ENCODE measurements at places on chromosomes 2 and 18. TPM values are rescaled to one million over a fixed set of nuclear protein-coding genes. Genes with fewer than 3 reads are reported as not detected.
A peak's percentile ranks its signal among the peaks of the same experiment; 100 is the strongest.

DNA sequence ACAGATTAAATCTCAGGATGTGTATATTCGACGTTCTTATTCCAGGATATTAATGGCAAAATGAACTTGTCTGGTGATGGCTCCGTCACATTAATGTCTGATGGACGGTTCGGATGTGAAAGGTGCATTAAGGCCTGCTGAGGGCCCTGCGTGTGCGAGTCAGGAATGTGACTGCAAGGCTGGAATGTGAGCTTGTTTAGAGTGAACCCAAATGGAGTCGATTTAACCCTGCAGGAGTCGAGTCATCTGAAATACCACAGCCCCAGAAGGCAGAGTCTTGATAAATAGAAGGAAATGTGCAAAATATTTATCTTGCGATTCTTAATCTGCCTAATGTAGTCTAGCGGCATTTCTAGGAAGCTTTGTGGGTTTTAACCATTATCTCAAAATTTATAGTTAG, 44.3 kb downstream of the RDH14 start:
- no peaks in the 10 kb centered on the region for H3K36me3 ChIP-seq
- no peak overlapping the region for H3K27ac ChIP-seq
- DNase-seq, result no peak
- H3K4me3 ChIP-seq, result no peak overlapping the region

DNA sequence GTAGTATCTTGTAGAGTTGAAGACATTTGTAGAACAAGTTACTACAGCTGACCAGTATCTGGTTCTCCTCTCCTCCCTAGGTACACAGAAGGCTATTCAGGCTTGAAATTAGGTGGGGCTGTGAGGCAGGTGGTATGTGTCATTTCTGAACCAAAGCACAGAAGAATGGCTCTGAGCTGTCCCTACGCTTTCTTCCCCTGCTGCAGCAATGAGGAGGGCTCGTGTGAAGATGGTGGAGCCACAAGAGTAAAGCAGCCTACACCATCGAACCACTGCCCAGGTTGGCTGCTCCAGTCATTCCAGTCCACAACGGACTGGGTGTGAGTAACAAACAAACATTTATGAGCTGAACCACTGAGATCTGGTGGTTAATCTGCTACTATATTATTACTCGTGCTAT, 148.9 kb downstream of the DTNB start:
- no peak overlapping the region for H3K4me3 ChIP-seq
- H3K27ac ChIP-seq, result no peak overlapping the region
- no peak for DNase-seq
- no peaks in the 10 kb centered on the region for H3K36me3 ChIP-seq
- peaks cover 10% of the 10 kb centered on the region for H3K4me1 ChIP-seq

DNA sequence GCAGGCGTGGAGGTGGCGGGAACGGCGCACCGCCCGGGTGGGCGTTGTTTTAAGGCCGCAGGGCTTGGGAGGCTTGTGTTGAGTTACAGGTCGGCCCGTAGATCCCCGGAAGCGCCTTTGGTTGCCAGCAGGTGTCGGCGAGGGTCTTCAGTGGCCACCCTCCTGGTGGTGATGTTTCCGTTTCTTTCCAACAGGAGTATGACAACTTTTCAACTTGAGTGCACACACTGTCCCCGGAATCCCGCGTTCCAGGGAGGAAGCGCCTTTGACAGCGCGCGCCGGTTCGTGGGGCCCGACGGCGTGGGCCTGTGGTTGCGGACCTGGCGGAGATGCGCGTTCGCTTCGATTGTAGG, 1.0 kb upstream of the HDAC4 start:
- peak overlapping the region; percentile 99 for H3K27ac ChIP-seq
- peak overlapping the region; percentile 92 for H3K4me3 ChIP-seq
- peaks cover 5% of the 10 kb centered on the region for H3K36me3 ChIP-seq
- DNase-seq, result peak; percentile 67
- peaks cover 42% of the 10 kb centered on the region for H3K4me1 ChIP-seq

- H3K27me3 ChIP-seq, result no peaks in the 10 kb centered on the region
- peaks cover 40% of the 10 kb centered on the region for H3K4me1 ChIP-seq
- H3K4me3 ChIP-seq, result no peak overlapping the region
- no peak for DNase-seq
Observed at GRCh38 chr18:9188359-9189231, 52.0 kb downstream of the ANKRD12 start.

- H3K27ac ChIP-seq, result no peak overlapping the region
- no peak for DNase-seq
- no peaks in the 10 kb centered on the region for H3K4me1 ChIP-seq
- H3K36me3 ChIP-seq, result no peaks in the 10 kb centered on the region
- no peak overlapping the region for H3K4me3 ChIP-seq
- H3K27me3 ChIP-seq, result peaks cover 22% of the 10 kb centered on the region
Observed at GRCh38 chr2:172299741-172300140, 127.6 kb upstream of the ITGA6 start.

DNA sequence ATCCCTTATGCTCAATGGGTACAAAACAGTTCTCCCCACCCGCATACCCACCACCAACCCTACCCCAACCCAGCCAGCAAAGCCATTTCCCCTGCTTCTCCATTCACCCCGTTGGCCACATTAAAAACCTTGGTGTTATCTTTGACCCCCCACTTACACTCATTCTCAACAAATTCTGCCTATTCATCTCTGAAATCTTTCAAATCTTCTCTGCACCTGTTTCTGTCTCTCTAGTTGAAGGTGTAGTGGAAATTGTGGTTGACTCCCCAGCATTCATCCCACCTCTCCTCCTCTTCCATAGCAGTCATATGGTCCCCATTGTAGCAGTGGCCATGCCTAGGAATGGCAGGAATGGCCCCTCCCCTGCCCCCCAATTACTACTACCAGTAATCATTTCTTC, 20.5 kb upstream of the TET3 start:
- H3K36me3 ChIP-seq, result peaks cover 11% of the 10 kb centered on the region
- H3K27me3 ChIP-seq, result no peaks in the 10 kb centered on the region
- peak overlapping the region; percentile 48 for H3K27ac ChIP-seq
- peaks cover 49% of the 10 kb centered on the region for H3K4me1 ChIP-seq

DNA sequence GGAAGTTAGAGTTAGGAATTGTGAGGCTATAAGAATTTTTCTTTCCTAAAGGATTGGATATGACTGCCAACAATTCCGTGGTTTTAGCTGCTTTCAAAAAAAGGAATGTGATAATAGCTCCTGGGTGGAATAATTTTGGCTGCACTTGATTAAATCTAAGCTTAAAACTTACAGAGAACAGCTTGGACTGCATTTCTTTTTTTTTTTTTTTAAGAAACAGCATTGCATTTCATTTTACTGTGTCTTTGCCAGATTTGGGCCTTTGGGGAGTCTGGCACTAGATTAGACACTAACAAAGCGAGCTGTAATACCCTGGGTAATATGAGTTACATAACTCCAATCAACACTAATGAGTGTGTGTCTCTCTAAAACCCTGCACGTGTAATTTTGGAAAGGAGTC, 37.8 kb upstream of the ZNF397 start:
- H3K4me3 ChIP-seq, result no peak overlapping the region
- no peak for DNase-seq
- no peak overlapping the region for H3K27ac ChIP-seq
- H3K4me1 ChIP-seq, result no peaks in the 10 kb centered on the region

DNA sequence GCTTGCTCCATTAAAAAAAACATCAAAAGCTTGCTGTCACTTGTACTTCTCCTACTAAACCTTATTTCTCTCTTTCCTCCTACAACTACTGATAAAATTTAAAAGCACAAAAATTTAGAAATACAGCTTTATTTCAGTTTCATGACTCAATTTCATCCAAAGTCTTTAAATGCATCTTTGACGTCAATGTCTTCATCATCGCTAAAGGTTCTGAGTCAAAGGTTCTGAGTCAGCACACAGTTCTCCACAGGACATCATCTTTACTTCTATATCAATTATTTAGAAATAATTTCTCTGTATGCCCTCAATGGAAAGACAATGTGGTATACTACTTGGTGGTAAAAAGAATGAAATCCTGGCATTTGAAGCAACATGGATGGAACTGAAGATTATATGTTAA, 163.9 kb upstream of the DNMT3A start:
- no peaks in the 10 kb centered on the region for H3K4me1 ChIP-seq
- H3K27ac ChIP-seq, result no peak overlapping the region
- peak overlapping the region; percentile 19 for H3K4me3 ChIP-seq
- DNase-seq, result no peak
- no peaks in the 10 kb centered on the region for H3K36me3 ChIP-seq

- H3K36me3 ChIP-seq, result no peaks in the 10 kb centered on the region
- no peak overlapping the region for H3K27ac ChIP-seq
- no peak overlapping the region for H3K4me3 ChIP-seq
- H3K27me3 ChIP-seq, result no peaks in the 10 kb centered on the region
Observed at GRCh38 chr2:26462511-26463243, 15.2 kb downstream of the OTOF start.

- DNase-seq, result no peak
- no peaks in the 10 kb centered on the region for H3K36me3 ChIP-seq
- H3K27me3 ChIP-seq, result no peaks in the 10 kb centered on the region
- no peak overlapping the region for H3K4me3 ChIP-seq
- H3K27ac ChIP-seq, result no peak overlapping the region
Observed at GRCh38 chr2:179335732-179336131, 71.1 kb upstream of the SESTD1 start.

DNA sequence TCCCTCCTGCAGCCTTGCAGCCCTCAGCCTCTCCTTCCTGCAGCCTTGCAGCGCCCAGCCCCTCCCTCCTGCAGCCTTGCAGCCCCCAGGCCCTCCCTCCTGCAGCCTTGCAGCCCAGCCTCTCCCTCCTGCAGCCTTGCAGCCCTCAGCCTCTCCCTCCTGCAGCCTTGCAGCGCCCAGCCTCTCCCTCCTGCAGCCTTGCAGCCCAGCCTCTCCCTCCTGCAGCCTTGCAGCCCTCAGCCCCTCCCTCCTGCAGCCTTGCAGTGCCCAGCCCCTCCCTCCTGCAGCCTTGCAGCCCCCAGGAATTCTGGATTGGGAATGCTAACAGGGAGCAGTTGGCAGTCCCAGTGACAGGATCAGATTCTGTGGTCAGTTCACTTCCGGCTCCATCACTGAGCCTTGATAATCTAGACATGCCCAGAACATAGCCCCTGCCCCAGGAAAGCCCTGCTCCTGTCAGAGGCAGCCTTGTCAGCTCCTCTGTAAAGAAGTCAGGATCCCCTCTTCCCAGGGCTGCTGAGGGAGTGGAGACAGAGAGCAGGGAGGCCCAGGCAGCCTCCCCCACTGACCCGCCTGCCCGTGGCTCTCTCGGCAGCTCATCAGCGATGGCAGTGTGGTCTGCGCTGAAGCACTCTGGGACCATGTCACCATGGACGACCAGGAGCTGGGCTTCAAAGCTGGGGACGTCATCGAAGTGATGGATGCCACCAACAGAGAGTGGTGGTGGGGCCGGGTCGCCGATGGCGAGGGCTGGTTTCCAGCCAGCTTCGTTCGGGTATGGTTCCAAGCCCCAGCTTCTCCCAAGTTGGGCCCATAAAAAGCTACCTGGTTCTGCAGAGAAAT, 54.8 kb downstream of the FAM168B start:
- H3K4me3 ChIP-seq, result no peak overlapping the region
- peaks cover 9% of the 10 kb centered on the region for H3K27me3 ChIP-seq
- H3K36me3 ChIP-seq, result no peaks in the 10 kb centered on the region
- no peak overlapping the region for H3K27ac ChIP-seq
- H3K4me1 ChIP-seq, result peaks cover 29% of the 10 kb centered on the region

DNA sequence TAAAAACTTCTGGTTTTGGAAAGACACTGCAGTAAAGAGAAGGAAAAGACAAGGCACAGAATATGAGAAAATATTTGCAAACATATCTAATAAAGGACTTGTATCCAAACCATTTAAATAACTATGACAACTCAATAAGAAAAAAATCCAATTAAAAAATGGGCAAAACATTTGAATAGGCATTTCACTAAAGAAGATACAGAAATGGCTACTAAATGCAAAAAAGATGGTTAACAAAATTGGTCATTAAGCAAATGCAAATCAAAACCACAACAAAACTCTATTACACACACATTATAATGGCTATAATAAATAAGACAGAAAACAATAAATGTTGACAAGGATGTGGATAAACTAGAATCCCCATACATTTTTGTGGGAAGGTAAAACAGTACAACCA, 14.5 kb downstream of the MYOM1 start:
- no peak for DNase-seq
- peaks cover 11% of the 10 kb centered on the region for H3K4me1 ChIP-seq
- H3K27ac ChIP-seq, result no peak overlapping the region

- H3K4me3 ChIP-seq, result no peak overlapping the region
- peaks cover 13% of the 10 kb centered on the region for H3K27me3 ChIP-seq
- H3K36me3 ChIP-seq, result no peaks in the 10 kb centered on the region
- H3K27ac ChIP-seq, result no peak overlapping the region
- no peaks in the 10 kb centered on the region for H3K4me1 ChIP-seq
Observed at GRCh38 chr2:177806025-177806424, 266.6 kb downstream of the PDE11A start.

GRCh38 chr2:126510356-126510755, 145.6 kb upstream of the GYPC start:
- no peaks in the 10 kb centered on the region for H3K36me3 ChIP-seq
- no peak overlapping the region for H3K27ac ChIP-seq
- no peaks in the 10 kb centered on the region for H3K4me1 ChIP-seq
- no peak for DNase-seq

DNA sequence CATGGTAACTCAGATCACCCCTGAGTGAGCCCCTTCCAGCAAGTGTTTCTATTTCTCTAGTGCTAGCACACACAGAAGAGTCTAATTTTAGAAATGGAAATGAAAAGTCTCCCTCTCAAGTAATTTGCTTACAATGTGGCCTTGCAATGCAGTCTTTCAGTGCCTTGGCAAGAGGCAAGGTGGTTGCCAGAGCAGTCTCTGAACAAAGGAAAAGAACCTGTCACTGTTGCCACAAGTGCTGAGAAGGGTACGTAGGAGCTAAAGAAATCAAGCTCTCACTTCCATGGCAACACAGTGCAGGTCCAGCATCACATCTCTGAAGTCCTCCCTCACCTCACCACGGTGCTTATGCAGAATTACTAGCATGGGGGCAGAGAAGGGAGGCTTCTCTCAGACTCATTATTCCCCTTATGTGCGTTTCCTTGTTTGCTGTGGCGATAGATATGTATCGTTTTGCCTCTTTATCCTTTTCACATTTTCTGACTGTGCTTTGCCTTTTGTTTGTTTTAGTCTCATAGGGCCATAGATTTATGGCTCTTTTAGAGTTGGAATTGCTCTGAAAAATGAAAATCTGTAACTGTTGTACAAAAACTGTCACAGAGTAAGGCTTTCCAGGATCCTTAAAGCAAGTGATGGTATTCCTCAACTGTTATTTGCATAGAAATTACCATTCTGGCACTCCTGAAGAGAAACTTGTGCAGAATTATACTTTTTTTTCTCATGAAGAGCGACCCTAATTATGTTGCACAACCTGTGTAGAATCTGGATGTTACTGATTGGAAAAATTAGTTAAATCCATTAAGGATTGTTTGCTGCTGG, 164.8 kb downstream of the CCDC85A start:
- no peak overlapping the region for H3K4me3 ChIP-seq
- H3K36me3 ChIP-seq, result no peaks in the 10 kb centered on the region
- H3K27ac ChIP-seq, result no peak overlapping the region
- H3K4me1 ChIP-seq, result no peaks in the 10 kb centered on the region
- no peak for DNase-seq

GRCh38 chr18:32730620-32731091, 42.2 kb downstream of the KLHL14 start:
- no peaks in the 10 kb centered on the region for H3K36me3 ChIP-seq
- H3K4me3 ChIP-seq, result no peak overlapping the region
- H3K27ac ChIP-seq, result no peak overlapping the region
- no peak for DNase-seq
- peaks cover 9% of the 10 kb centered on the region for H3K4me1 ChIP-seq

VWC2L gene
- total RNA-seq, result not detected

ASIC4 gene
- total RNA-seq, result 0.19 TPM

CAVIN2 gene
- total RNA-seq, result not detected

ALPP gene
- total RNA-seq, result not detected

HS1BP3 gene
- total RNA-seq, result 11.0 TPM

PROKR1 gene
- not detected for total RNA-seq

LTBP1 gene
- 0.67 TPM for total RNA-seq
